Stimulated activated CD4-positive, alpha-beta T cell treated with anti-CD3 and anti-CD28 coated beads, Interleukin-15, amount 100 ng/mL, for 24 hours (primary cell): ENCODE measurements at places on chromosomes 5 and 9.

GRCh38 chr9:87034841-87035240, 87.5 kb upstream of the GAS1 start:
- DNase-seq = no peak

DNA sequence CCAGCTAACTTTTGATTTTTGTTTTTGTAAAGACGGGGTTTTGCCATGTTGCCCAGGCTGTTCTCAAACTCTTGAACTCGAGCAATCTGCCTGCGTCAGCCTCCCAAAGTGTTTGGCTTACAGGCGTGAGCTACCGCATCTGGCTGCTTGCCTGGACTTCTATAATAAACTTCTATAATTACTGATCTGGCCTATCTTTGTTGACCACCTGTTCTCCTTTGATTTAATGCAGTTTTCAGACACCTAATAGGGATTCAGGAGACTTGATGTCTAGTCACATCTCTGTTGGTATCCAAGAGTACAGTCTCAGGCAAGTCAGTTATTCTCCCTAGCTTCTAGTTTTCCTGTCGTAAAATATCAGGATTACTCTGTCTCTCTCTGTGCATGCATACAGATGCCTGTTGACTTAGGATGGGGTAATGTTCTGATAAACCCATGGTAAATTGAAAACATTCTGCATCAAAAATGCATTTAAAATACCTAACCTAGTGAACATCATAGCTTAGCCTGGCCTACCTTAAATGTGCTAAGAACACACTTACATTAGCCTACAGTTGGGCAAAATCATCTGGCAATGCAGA, 51.5 kb upstream of the NR3C1 start:
- DNase-seq = no peak

GRCh38 chr9:122551371-122551770, 1.5 kb upstream of the OR1N2 start:
- DNase-seq = no peak

DNA sequence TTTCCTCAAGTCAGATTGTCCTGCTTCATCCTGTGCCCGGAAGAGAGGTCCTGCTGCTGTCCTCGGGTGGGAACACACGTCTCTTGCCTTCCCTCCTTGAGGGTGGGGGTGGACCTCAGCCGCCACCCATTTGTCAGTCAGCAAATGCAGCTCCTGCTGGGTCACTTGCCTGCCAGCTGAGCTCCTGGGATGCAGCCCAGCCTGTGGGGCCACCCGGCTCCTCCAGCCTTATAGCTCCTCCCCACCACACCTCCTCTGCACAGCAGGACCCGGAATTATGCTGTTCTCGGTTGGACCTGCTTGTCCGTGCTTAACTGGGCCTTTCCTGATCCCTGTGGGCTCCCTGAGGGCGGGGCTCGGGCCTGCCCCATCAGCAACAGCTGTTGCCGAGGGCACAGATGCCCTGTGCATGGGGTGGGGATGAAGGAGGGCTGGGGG, 52.7 kb downstream of the RXRA start:
- DNase-seq = no peak

GRCh38 chr9:29211580-29212396, 1638.5 kb upstream of the C9orf72 start:
- peak; percentile 52 for DNase-seq

GRCh38 chr5:170534941-170535340, 31.1 kb downstream of the KCNIP1 start:
- no peak for DNase-seq

- no peak for DNase-seq
Observed at GRCh38 chr5:91069364-91069763, 313.8 kb downstream of the ARRDC3 start.

DNA sequence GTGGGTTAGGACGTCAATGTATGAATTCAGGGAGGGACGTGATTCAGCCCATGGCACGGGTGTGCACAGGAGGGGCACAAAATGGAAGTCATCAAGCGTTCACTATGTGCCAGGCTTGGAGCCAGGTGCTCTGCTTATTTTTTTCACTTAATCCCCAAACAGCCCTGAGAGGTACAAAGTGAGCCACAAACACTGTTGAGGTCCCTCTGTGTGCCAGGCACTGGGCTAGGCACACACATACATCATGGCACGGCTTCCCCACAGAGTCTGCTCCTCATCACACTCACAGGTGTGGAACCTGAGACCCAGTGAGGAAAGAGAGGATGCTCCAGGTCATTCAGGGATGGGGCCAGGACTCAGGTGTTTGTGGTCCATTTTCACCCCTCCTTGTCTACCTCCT, 68.1 kb downstream of the GALNT12 start:
- no peak for DNase-seq

DNA sequence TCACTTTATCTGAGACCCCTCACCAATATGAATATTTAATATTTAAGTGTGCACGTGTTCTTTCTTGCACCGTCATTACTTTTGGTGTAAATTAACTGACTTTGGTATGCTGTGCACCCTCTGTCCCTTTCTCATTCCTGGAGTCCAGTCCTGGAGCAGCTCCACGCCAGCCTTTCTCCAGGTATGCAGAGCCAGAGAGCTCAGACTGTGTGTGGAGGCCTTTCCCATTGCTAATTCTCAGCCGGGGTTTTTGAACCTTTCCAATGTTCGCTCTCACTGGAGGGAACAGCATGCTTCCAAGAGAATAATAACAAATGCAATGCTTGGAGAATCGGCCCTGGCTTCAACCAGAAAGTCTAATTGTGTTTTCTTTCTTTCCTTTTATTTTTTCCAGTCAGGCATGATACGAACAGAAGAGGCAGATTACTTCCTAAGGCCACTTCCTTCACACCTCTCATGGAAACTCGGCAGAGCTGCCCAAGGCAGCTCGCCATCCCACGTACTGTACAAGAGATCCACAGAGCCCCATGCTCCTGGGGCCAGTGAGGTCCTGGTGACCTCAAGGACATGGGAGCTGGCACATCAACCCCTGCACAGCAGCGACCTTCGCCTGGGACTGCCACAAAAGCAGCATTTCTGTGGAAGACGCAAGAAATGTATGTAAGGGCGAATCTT, 41.7 kb downstream of the ADAMTS16 start:
- no peak for DNase-seq

- no peak for DNase-seq
Observed at GRCh38 chr9:20988061-20988460, 43.4 kb downstream of the HACD4 start.

- peak; percentile 94 for DNase-seq
Observed at GRCh38 chr9:114505187-114506081, at the start of gene WHRN. Gene WHRN (minus strand): TSS chr9:114505473. CDS start chr9:114504801, 672 bp downstream.

- no peak for DNase-seq
Observed at GRCh38 chr5:136427426-136427825, 62.1 kb upstream of the TRPC7 start.

DNA sequence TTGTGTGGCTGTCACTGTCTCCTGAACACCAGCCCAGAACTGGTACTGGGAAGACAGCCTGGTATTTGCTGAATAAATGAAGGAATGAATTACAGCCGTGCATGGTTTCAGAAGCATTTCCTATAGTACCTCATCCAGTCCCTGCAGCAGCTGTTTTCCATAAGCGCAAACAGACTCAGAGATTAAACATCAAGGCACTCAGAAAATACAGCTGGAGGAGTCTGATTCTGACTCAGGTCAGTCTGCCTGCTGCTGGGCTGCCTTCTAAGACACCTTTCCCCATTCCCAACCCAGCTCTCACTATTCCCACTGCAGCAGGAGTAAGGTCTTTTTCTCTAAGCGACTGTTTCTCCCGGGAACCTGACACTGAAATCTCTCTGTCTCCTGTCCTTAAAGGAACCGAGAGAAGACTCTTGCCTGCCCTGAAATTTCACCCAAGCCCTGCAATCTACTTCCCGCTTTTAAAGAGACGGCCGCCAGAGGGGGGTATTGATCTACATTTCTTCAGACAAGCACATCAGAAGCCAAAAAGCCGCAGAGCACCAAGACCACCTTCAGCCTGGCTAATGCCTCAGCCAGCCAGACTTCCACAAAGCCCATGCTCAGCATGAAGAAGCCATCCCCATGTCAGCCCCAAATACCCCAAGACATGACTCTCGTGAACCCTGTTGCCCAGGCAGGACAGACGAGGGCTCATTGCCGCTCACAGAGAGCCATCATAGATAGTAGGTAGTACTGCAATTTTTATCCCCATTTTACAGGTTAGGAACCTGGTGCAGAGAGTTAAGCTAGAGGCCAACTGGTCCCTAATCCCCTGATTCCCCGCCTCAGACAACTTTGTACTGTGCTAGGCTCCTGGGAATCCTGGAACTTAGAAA, 5.4 kb upstream of the FOXI1 start:
- DNase-seq = peak; percentile 78

DNA sequence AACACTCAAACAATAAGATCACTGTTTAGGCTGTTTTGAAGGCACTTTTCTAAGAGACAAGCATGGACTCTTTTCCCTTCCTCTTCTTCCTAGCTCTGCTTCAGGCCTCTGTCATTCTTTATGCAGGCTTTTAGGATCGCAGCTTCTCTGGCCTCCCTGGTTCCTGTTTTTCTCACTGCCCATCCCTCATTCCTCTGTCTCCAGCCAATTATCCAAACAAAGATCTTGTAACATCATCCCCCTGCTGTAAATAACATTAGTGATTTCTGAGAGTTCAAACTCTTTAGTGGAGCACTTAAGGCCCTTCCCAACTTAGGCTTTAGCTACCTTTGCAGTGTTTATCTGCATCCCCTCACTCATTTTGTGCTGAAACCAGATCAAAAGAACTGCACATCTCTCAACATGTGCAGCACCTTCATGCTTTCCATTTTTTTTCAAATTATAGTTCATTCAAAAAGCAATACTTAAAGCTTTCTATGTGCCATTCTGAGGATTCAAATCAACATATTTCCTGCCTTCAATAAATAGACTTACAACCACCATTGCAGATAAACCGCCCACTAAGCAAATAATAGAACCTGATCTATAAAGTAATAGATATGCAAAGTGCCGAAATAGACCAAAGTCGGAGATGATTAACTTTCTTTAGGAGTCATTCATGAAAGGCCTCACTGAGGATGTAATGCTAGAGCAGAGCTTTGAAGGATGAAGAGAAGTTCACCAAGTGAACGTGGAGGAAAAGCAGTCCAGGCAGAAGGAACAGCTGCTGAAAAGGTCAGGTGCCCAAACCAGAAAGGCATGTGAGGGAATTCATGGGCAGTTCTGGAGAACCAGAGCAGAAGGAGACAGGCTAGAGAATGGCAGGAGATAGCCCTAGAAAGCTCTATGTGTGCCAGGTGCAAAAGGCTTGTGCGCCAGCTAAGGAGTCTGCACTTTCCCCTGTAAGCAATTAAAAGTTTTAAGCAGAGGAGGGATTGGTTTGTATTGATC, 95.8 kb upstream of the ZNF366 start:
- no peak for DNase-seq

- DNase-seq = no peak
Observed at GRCh38 chr9:16347886-16348285, 522.6 kb downstream of the BNC2 start.
